ENCODE measurements at places on chromosomes 11 and 22.

- no peak for DNase-seq
These were observed 33.5 kb downstream of the MYO18B start for GRCh38 chr22:25775531-25775930.

GRCh38 chr11:57332694-57333440, 2.8 kb downstream of the SSRP1 start:
- no peak for DNase-seq

- DNase-seq, result no peak
These were observed 11.9 kb downstream of the SHANK3 start for GRCh38 chr22:50684501-50684900.

DNA sequence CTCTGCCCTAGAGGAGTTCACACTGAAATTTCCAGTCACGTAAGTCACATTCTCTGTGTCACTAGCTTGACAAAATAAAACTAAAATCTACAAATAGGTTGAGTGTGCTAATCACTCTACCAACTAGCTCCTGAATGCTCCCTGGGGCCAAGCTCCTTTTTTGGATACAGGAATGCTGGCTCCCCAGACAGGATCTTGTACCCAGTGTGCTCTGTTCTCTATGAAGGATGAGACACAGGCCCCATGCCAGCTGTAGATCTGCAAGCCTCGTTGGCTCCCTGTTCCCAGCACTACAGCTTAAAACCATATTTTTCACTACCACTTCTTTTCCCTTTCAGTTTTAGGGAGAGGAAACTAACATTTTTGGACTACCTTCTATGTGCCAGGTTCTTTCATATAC, 3.7 kb upstream of the IPO7 start:
- no peak for DNase-seq

GRCh38 chr11:85257837-85258236, 369.3 kb downstream of the DLG2 start:
- DNase-seq, result no peak

- DNase-seq, result no peak
These were observed 30.4 kb downstream of the KCNJ4 start for GRCh38 chr22:38424525-38425080.

DNA sequence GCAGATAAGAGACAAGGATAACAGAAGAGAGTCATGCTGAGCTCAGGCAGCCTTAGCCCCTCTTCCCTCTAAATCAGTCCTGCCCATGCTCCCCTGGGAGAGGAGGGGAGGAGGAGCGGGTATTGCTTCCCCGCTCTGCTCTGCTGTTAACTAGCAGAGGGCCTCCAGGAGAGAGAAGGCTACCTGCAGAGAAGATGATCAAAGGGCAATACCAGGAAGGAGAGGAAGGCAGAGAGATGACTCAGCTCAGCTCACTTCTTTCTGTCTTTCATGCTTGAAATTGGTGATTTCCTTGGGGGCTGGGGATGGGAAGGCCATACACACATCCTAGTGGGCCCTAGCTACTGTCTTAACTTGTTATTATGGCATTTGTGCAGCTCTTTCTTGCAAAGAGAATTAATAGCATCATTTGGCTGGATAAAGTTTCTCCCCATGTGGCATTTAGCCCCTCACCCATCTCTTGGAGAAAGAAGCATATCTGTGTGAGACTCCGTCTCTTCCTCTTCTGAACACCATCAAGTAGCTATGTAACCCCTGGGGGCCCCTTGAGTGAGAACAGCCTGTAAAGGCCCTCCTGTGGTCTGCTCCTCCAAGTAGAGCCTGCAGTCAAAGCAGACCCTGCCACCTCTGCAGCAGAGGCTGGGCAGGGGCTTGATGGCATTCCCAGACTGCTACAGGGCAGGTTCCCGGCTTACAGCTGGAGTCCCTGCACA, 33.4 kb upstream of the AMOTL1 start:
- no peak for DNase-seq

- DNase-seq, result no peak
These were observed at the start of gene ABCG4 for GRCh38 chr11:119149018-119149785. ABCG4 (plus strand) TSS chr11:119149052; CDS start chr11:119149966, 914 bp downstream.

DNA sequence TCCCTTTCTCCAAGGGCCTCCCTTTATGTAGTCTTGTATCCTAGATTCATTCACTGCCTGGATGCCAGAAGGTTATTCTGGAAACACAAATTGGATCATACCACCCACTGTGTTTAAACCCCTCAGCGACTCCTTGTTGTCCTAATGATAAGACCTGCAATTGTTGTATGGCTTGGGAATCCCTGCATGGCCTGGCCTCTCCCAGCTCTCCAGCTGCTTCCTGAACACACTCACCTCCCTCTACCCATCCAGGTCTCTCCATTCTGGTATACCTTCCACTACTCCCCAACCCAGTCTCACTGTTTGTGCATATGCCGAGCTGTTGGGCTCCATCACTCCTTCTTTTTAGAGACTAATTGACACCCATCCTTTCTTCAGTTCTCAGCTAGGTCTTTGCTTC, 124.3 kb upstream of the ALX4 start:
- DNase-seq, result no peak

- no peak for DNase-seq
These were observed 615 bp downstream of the POLD4 start for GRCh38 chr11:67352546-67353316.

DNA sequence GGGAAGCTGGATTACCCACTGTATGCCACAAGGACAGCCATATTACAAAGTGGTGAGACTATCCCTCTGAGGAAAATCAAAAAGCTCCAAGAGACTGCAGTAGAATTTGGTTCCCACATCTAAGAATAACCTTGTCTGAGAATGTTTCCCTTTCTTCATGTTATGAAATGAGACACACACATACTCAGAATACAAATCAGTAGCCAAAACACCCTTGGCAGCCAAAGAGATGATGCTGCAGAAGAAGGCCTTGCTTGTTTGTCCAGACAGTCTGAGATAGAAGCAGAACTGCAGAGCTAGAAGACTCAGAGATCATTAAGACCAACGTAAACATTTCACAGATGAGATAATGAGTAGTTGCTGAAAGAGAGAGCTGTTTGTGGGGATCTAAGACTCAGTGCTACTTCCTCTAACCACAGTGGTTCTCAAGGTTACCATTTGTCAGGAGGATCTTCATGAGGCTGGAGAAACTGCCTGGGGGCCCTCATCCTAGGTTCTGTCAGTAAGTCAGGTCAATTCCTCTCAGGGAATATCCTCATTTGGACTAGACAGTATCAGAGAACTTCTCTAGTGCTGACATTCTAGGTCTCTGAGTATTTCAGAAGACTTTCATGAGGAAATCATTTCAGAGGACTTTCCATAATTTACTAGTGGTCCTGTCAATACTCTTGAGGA, 38.9 kb downstream of the RELT start:
- no peak for DNase-seq

DNA sequence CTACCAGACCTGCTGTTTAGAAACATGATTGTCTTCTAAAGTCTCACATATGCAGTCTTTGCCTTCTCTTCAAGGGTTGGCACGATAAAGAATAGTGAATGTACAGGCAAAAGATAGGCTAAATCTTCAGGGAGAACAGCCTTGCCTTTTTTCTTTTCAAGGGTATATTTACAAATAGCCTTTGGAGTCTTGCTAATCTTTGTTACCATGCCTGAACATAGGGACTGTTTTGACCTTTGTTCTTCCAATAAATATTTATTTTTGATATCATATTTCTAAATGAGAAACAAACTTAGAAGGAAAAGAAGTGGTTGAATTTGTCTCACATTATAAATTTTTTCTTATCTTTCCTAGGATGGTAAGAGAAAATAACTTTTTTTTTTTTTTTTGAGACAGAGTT, 12.7 kb downstream of the CSTPP1 start:
- DNase-seq, result no peak

- no peak for DNase-seq
These were observed 83.2 kb downstream of the ZNF280B start for GRCh38 chr22:22425356-22425755.
